Immature natural killer cell (primary cell): ENCODE measurements at places on chromosomes 2 and 18.

DNA sequence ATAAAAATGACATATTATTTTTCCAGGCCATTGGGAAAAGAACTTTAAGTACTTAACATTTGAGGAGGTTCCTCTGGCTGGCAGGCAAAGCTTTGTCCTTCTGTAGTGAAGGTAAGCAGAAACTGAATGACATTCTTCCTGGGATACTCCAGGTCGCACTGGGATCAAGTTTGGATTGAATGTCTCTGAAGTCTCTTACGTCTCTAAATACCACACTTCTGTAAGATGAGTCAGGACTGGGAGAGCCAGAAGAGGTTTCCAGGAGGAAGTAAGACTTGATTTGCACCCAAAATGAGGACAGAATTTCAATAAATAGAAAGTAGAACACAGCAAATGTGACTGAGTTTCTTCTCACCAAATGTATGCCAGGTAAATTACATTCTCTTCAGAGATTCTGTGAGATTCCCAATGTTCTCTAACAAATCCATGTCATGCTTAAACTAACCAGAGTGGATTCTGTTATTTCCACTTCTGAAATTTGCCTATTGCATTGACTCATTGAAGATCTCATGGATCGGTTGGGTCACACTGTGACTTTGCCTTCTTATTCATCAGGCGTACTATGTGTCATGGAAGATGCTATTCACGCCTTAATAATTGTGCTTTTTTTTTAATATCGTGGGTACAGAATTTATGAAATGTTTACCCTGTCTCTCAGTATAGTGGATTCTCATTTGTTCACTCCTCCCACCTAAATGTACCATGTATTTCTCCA, 25.5 kb upstream of the VIT start:
- H3K4me3 ChIP-seq = no peak overlapping the region
- peaks cover 6% of the 10 kb centered on the region for H3K27me3 ChIP-seq
- H3K4me1 ChIP-seq = no peaks in the 10 kb centered on the region
- no peak for DNase-seq
- H3K27ac ChIP-seq = no peak overlapping the region

GRCh38 chr2:31922542-31923408, 88.0 kb downstream of the MEMO1 start:
- H3K4me3 ChIP-seq = no peak overlapping the region
- no peaks in the 10 kb centered on the region for H3K36me3 ChIP-seq
- no peak overlapping the region for H3K27ac ChIP-seq
- H3K4me1 ChIP-seq = no peaks in the 10 kb centered on the region
- DNase-seq = no peak

- no peak overlapping the region for H3K27ac ChIP-seq
- no peak overlapping the region for H3K4me3 ChIP-seq
- no peaks in the 10 kb centered on the region for H3K36me3 ChIP-seq
- peaks cover 5% of the 10 kb centered on the region for H3K27me3 ChIP-seq
- no peak for DNase-seq
Measured at GRCh38 chr18:61946449-61946848, 53.6 kb upstream of the RNF152 start.

- DNase-seq = no peak
- no peak overlapping the region for H3K27ac ChIP-seq
Measured at GRCh38 chr18:55185391-55185790, 226.1 kb upstream of the CCDC68 start.

GRCh38 chr2:31066086-31066485, 72.2 kb downstream of the GALNT14 start:
- H3K4me3 ChIP-seq = no peak overlapping the region
- H3K36me3 ChIP-seq = no peaks in the 10 kb centered on the region
- peaks cover 2% of the 10 kb centered on the region for H3K27me3 ChIP-seq
- DNase-seq = no peak
- no peak overlapping the region for H3K27ac ChIP-seq

DNA sequence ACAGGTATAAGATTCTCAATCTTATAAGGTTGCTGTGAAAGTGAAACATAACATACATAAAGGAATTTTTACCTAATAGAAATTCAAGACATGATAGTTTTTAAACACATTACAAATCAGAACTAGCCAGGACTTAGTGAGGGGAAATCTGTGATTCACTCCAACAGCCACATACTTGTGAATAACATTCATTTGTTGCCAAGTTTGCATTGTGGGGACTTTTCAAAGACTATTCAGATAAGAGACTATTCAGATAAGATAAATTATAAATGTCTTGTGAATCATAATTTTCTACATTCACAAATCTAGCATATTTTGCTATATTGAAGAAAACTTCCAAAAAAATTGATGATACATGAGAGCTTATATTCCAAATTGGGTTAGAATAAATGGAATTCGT, 345.3 kb upstream of the CDH20 start:
- H3K36me3 ChIP-seq = no peaks in the 10 kb centered on the region
- H3K27ac ChIP-seq = no peak overlapping the region
- H3K27me3 ChIP-seq = no peaks in the 10 kb centered on the region

- no peak overlapping the region for H3K27ac ChIP-seq
- H3K36me3 ChIP-seq = peaks cover 4% of the 10 kb centered on the region
- no peak for DNase-seq
- H3K27me3 ChIP-seq = no peaks in the 10 kb centered on the region
- peaks cover 8% of the 10 kb centered on the region for H3K4me1 ChIP-seq
Measured at GRCh38 chr2:174153757-174154680, 94.3 kb downstream of the OLA1 start.

DNA sequence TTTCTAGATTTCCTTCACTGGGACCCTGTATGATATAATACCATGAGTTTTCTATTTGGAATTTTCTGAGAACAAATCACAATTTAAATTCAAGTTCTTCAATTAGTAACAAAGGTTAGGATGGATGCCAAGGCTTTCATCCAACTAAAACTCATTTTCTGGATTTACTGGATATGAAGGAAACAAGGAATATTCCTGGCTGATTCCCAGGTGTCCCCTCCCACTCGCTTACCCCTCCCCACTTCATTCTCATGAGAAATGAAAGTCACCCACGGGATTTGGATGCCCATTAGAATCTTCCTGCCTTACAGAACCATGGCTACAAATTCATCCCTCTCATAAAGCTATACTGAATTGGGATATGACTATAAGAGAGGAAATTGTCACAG, 40.0 kb downstream of the RNU4ATAC start:
- H3K36me3 ChIP-seq = peaks cover 4% of the 10 kb centered on the region
- peaks cover 39% of the 10 kb centered on the region for H3K4me1 ChIP-seq
- DNase-seq = no peak
- H3K27ac ChIP-seq = no peak overlapping the region

DNA sequence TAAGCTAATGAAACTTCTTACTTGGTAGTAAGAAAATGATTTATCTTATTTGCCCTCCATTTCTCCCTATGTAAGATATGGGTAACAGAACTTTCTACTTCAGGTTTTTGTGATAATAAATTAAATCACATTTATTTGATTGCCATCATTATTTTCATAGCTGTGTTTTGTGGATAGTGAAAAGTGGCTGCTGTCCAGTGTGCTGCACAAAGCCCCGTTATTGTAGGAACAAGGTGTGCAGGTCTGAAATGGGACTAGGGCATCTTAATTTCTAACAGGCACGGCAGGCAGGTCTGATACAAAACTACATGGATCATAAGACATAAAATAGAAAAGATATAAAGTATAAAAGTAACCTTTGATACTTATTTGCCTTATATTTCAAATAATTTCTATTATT, 51.6 kb upstream of the THSD7B start:
- no peak overlapping the region for H3K4me3 ChIP-seq
- DNase-seq = no peak
- no peaks in the 10 kb centered on the region for H3K36me3 ChIP-seq
- no peak overlapping the region for H3K27ac ChIP-seq

DNA sequence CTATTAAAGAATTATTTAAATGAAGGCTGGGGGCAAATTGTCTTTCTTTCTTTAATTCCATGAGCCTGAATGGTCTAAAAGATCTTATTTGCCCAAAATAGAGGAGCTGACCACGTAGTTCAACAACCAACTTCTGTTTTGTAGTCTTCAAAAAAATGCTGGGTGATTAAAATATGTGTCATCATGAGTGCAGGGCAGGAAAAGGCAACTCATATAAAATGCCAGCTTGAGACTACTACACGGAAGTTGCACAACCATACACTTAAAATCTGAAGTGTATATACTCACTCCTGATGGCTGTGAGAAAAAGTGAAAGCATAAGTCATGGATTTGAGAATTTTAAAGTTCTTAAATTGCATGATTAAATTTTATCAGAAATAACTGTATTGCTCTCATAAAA, 210.9 kb downstream of the DYM start:
- DNase-seq = no peak
- H3K4me1 ChIP-seq = peaks cover 28% of the 10 kb centered on the region
- H3K27ac ChIP-seq = peak overlapping the region; percentile 62
- no peaks in the 10 kb centered on the region for H3K27me3 ChIP-seq
- no peak overlapping the region for H3K4me3 ChIP-seq
